ENCODE measurements at places on chromosomes 5 and 9.

DNA sequence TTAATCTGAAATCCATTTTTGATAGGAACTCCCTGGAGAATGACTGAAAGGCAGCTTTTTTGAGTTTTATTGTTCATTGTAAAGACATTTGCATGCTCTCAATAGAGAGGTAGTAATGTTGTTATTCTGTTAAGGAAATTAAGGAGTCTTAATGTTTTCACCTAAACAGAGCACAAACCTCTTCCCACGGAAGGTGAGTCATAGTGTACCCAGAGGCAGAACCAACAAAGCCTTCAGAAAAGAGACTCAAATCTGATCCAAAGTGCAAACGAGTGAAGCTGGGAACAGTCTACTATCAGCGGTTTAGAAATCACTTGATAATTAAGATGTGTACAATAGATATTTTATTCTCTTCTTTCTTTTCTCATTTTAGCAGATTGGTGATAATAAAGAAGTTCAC, 470.5 kb downstream of the PLK2 start:
- DNase-seq, result no peak

GRCh38 chr9:121681404-121681803, 30.0 kb downstream of the DAB2IP start:
- no peak for DNase-seq

- DNase-seq, result no peak
Observed at GRCh38 chr9:132141344-132141947, 20.4 kb upstream of the NTNG2 start.

- DNase-seq, result no peak
Observed at GRCh38 chr9:75382126-75382525, 293.8 kb downstream of the OSTF1 start.

DNA sequence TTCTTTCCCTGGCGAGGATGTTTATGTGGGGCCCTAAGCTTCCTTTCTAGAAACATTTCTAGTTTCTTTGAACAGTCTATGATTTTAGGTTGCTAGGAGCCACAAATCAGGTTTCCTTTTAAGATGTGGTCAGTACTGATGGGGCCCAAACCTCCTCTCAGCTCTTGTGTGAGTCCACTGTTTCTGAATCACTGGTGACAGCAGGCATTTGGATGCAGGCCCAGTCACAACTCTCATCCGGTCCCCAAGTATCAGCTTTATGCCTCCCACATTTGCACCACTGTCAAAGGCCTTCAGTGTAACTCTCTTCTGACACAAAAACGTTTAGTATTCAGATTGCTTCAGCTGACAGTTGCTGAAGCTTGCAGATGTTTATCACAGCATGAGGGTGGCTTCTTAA, 7.8 kb downstream of the DMRT2 start:
- DNase-seq, result no peak

DNA sequence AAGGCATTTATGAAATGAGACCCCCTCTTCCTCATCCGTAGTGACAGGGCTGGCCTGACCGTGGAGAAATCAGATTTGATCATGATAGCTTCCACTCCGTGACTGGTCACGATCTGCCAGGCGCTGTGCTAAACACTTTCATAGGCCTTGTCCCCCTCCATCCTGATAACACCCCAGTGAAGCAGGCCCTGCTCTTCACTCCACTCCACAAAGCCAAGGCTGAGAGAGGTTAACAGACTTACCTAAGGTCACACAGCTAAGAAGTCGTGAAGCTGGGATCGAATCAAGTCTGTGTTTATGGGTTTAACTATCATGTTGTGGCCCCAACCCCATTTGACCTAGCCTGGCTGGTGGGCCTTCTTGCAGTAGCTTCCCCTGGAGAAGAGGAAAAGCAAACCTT, 53.3 kb upstream of the IL17B start:
- no peak for DNase-seq

- DNase-seq, result no peak
Observed at GRCh38 chr9:87227456-87227855, 270.2 kb upstream of the DAPK1 start.

DNA sequence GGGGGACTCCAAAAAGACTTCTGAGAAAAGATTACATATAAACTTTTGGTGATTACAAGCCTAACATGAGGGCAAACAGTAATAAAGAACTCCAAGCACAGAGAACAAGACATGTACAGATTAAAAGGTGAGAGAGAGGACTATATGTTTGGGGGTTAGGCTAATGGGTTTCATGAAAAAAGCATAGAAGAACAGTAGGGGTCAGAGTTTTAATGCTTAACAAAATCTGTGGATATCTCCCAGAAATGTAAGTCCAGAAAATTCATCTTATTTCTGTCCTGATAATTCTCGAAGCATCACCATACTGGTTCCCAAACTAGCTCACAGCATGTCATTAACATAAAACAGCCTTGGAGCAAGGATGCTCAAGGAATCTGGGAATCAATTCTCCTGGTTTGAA, 137.2 kb downstream of the ARRDC3 start:
- DNase-seq, result no peak

DNA sequence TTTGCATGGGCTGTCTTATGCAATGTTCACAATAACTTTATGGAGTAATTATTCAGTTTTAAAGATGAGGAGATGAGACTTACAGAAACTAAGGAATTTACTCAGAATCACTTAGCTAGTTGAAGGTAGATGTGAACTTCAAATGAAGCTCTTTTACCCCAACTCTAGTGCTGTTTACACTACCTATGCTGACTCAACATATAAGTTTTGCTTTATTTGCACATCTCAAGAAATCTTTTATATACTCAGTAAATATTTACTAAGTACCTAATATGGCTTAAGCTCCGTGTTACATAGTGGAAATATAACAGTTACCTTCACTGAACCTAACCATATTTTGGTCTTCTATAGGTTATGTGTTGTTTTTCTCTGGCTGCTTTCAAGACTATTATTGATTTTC, 293.2 kb downstream of the ANXA1 start:
- DNase-seq, result no peak

GRCh38 chr5:101679816-101680215, 616.3 kb downstream of the SLCO4C1 start:
- no peak for DNase-seq
